ENCODE measurements at places on chromosomes 2 and 18. TPM values are rescaled to one million over a fixed set of nuclear protein-coding genes. Genes with fewer than 3 reads are reported as not detected.
A peak's percentile ranks its signal among the peaks of the same experiment; 100 is the strongest.

The EML6 gene
- total RNA-seq: 1.7 TPM

- DNase-seq: no peak
Observed at GRCh38 chr18:45871431-45872084, 46.1 kb downstream of the SIGLEC15 start.

GRCh38 chr2:217452928-217453327 is 549.9 kb downstream of the TNS1 start:
- no peak for DNase-seq

- peak; percentile 71 for DNase-seq
Observed at GRCh38 chr2:118223511-118223991, 135.3 kb downstream of the INSIG2 start.

- no peak for DNase-seq
Observed at GRCh38 chr2:21318263-21318662, 194.5 kb downstream of the TDRD15 start.

- no peak for DNase-seq
Observed at GRCh38 chr18:1796636-1797035, 774.7 kb downstream of the METTL4 start.

The CDH19 gene
- total RNA-seq: not detected

The SCN3A gene
- total RNA-seq: 0.09 TPM

The RTP5 gene
- total RNA-seq: not detected

GRCh38 chr18:65215865-65216466 is 534.8 kb upstream of the CDH7 start:
- DNase-seq: no peak

GRCh38 chr2:46067501-46068305 is 229.5 kb upstream of the EPAS1 start:
- peak; percentile 2 for DNase-seq

The PSMD1 gene
- 169 TPM for total RNA-seq
